Activated T-helper 1 cell treated with anti-CD3 and anti-CD28 coated beads, Interleukin-12 subunit alpha, Interleukin-12 subunit beta, Interleukin-2, Interleukin-4 antibody, amounts not matched to agents 30 ng/mL and 10 ng/mL and 1 ng/mL, durations not matched to agents 14 hours and 24 hours and 36 hours (primary cell): ENCODE measurements at places on chromosomes 2 and 18.

DNA sequence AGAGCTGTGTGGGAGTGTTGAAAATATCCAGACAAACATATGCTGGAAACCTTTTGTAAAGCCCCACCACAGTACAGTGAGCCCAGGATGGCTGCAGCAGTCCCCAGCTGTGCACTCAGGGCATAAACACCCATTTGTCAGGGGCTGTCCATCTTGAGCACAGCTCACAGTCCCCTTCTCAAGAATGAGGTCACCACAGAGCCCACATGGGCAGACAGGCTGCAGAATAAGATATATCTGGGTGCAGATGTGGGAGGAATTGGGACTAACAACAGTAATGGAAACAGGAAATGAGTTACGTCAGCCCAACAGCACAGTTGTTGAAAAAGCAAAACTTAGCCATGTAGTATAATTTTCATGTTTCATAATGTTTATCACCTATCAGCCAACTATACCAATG lies 219.6 kb downstream of the ETAA1 start:
- no peak overlapping the region for H3K27ac ChIP-seq
- H3K36me3 ChIP-seq = no peaks in the 10 kb centered on the region
- H3K4me1 ChIP-seq = no peaks in the 10 kb centered on the region

DNA sequence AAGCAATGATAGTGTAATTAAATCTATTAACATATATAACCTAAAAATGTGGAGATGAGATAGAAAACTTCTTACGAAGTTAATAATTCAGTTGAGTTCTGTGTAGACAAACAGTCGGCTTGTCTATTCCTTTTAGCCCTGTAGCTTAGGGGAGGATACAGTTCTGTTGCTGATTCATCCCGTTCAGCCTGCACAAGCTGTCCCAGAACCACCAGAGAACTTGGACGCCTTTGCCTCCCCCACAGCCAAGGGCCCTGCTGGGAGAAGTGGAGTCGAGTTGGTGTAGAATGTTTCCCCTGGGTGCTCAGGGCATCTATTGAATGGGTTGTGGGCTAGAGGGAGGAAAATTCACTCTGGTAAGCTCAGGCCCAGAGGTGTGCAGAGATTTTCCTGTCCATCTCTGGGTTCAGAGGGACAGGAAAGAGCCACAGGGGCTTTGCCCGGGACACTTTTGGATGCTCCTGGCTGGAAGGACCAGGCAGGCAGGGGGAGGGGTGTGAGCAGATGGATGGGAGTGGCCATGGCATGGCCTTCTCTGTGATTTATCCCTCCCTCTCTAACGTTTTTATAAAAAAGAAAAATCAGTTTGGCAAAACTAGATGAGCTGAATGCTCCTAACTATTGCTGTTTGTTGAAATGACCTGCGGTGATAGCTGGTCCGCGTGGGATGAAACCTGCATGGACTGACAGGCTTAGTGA lies 42.8 kb upstream of the GALR1 start:
- H3K4me3 ChIP-seq = no peak overlapping the region
- H3K4me1 ChIP-seq = peaks cover 43% of the 10 kb centered on the region
- peaks cover 4% of the 10 kb centered on the region for H3K36me3 ChIP-seq

DNA sequence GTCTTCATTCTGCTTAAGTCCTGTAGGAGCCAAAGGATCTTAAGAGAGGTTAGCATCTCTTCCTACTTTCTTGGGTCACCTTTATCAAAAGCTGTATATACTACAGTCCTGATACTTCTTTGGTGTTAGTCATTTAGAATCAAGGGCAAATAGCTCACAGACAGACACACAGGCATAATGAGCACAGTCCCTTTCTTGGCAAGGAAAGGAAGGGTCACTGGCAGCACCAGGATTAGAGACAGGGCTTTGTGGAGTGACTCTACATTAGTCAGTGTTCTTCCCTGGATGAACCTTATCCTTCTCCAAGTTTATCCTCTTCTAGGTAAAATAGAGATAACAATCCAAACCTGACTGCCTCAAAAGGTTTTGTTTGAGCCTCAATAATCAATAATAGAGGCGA lies 40.0 kb upstream of the NCKAP5 start:
- H3K27ac ChIP-seq = no peak overlapping the region
- no peaks in the 10 kb centered on the region for H3K36me3 ChIP-seq
- no peaks in the 10 kb centered on the region for H3K4me1 ChIP-seq
- DNase-seq = no peak
- H3K27me3 ChIP-seq = no peaks in the 10 kb centered on the region
- no peak overlapping the region for H3K4me3 ChIP-seq

DNA sequence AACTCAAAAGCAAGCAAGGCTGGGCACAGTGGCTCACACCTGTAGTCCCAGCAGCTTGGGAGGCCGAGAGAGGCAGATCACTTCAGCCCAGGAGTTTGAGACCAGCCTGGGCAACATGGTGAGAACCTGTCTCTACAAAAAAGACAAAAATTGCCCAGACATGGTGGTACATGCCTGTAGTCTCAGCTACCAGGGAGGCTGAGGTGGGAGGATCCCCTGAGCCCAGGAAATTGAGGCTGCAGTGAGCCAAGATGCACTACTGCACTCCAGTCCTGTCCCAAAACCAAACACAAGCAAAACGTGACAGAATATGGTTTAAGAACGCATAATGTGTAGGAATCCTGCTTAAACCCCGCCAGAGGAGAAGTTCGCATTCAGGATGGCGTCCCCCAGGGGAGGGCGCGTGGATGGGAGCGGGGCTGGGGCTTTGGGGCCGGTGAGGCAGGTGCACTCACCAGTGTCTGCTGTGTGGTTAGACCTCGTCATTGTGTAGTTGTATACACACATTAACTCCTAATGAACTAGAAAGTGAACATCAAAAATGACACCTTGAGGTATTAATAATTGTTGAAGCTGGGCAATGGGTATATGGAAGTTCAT lies 5.4 kb downstream of the COLEC11 start:
- peaks cover 4% of the 10 kb centered on the region for H3K27me3 ChIP-seq
- H3K4me1 ChIP-seq = peaks cover 30% of the 10 kb centered on the region
- H3K36me3 ChIP-seq = no peaks in the 10 kb centered on the region
- no peak overlapping the region for H3K27ac ChIP-seq
- no peak for DNase-seq

DNA sequence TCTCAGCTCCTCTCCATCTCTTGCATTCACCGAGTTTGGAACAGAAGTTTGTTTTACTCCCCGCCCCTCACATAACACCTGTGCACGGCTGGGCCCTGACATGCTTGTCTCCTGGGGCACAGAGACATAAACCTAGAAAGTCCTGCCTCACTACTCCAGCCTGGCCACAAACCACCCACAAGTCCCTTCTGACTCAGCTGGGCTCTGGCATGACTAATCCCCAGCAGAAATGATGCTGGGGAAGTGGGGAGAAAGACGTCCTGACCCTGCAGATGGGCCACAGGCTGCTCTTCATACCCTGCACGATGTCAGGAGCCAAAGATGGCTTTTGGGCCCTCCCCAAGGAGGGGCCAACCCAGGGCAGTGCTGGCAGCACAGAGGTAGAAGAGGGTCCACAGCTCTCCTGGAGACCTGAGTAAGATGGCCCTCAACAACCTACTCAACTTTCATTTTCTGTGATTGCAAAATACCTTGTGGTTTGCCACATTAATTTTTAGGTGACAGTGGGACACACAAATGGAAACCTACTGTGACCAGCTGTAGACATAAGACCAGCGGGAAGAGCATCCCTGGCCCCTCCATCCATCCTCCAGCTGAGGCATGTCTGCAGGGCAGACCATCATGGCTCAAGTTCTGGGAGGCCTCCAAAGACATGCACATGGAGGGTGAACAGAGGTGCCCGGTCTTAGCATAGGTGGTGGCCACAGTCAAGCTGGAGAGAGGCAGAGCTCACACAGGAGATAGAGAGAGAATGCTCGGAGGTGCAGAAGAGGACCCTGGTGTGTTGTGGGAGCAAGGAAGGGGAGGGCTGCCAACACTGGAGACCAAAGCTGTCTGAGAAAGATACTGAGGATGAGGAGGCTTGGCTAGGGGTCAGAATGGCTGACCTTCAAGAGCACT lies 40.0 kb downstream of the DNMT3A start:
- peak; percentile 76 for DNase-seq
- peaks cover 40% of the 10 kb centered on the region for H3K4me1 ChIP-seq
- peaks cover 51% of the 10 kb centered on the region for H3K36me3 ChIP-seq
- no peaks in the 10 kb centered on the region for H3K27me3 ChIP-seq

- no peak for DNase-seq
- H3K36me3 ChIP-seq = no peaks in the 10 kb centered on the region
- H3K4me3 ChIP-seq = no peak overlapping the region
- H3K27ac ChIP-seq = no peak overlapping the region
- H3K4me1 ChIP-seq = peaks cover 6% of the 10 kb centered on the region
- H3K27me3 ChIP-seq = no peaks in the 10 kb centered on the region
Measured at GRCh38 chr2:238108423-238109183, 8.5 kb downstream of the ESPNL start.
